ENCODE measurements at places on chromosomes 2 and 18.

DNA sequence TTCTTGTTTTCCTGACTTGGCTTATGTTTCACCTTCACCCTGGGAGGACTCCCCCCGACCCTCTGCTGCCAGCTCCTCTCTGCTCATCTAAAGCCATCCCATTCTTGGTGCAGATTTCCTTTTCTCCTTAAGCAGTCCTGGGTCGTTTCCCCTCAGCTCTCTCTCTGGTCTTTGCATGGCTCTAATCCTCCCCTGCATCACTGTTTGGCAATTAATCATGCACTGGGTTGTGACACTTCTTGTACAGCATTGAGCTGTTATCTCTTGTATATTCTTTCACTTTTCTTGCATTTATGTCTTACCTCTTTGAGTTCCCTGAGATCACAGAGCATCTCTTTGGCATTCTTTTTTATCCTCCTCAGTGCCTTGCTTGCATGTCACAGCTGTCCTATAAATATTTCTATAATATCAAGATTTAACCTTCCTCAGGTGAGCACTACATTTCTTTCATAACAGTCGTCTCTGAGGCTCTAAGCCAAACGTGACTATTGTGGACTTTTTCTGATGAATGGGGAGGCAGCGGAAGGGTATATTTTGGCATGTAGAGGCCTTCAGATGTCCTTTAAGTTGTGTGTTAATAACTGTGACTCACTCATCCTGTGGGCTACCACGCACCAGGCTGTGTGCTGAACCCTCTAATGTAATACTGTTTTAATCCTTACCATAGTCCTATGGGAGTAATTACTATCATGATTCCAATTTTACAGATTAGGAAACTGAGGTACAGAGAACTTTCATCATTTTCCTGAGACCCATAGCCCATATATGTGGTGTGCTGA, 507.5 kb downstream of the SLC4A3 start:
- DNase-seq, result no peak

DNA sequence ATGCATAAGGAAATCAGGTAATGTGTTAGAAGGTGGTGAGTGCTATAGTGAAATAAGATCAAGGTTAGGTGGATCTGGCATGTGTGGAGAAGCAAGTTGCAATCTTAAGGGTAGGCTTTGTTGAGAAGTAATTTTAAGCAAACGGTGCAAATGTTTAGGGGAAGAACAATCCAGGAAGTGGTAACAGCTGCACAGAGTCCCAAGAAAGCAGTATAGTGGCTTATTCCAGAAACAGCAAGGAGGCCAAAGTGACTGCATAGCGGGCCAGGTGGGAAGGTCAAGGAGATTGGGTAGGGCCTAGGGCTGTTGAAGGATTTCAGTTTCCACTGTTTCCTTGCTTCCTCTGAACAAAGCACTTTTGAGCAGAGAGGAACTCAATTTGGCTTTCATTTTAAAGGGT, 30.0 kb upstream of the RAB1A start:
- DNase-seq, result peak; percentile 72

DNA sequence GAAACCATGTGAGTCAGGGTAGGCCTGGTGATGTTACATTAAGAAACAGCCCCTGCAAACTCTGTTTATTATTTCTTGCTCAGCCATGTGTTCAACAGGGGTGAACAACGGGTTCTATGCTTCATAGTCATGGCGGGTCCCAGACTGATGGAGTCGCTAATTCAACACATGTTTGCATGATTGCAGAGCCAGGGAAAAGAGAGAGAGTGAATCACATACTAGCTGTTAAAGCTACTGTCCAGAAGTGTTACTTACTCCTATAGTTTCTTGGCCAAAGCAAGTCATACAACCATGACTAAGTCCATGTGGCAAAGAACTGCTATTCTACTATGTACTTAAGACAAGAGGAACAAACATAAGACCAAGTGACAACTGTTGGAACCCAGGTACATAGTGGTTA, 241.2 kb upstream of the SKOR2 start:
- no peak for DNase-seq

- no peak for DNase-seq
Observed at GRCh38 chr18:37577051-37577611, 11.5 kb upstream of the CELF4 start.

GRCh38 chr2:225894236-225894980, 494.9 kb downstream of the NYAP2 start:
- no peak for DNase-seq

DNA sequence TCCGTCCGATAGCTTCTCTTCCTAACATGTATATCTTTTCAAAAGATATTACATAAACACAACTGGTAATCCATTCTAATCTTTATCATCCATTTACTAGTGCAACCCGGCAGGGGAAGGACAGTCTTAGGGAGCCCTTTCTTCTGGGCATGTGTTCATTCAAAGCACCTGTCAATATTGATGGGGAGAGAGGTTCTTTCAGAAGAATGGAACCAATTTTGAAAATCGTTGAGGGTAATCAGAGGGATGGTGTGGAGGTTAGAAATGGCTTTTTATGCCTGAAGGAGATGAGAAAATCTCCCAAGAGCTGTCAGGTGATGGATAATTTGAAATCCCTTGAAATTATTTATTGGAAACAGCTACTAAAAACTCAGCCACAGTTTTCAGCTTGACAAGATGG, 561.9 kb upstream of the DCC start:
- DNase-seq, result no peak

- DNase-seq, result no peak
Observed at GRCh38 chr2:154173919-154174318, 302.2 kb downstream of the GALNT13 start.

DNA sequence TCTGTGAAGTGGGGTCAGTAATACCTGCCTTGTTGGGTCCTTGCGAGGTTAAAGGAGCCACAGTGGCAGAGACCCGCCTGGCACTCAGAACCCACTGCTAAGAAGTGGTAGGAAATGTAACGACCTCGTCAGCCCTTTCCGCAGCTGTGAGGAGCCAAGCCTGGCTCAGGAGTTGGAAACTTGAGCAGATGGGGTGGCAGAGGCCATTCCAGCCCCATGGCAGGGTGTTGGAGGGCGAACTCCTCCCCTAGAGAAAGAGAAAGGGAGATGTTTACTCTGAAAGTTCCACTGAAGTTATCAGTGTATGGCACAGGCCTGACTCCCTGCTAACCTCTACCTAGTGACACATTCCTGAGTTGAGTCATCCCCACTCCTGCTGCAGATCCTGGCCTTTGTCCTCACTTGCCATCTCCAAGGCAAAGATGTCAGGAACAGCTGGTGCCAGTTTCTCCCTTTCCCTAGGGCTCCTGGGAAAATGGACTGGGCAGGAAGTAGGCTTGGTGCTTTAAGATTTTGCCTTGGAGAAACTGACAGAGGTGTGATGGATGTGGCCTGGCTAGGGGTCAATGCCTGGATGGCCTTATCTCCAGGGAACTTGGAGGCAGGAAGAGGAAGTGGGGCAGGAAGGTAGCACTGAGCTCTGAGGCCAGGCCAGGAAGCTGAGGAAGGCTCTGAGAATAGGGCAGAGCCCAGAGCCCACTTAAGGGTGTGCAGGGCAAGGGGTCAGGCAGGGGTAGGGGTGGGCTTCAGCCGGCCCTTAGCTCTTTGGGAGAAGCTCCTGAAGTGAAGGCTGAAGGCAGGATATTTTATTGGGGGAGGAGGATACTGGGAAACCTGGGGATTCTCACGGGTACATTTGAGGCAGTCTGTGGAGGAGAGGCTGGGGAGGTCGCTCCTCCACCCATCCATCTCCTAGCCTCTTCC, 888 bp downstream of the VAMP5 start:
- peak; percentile 31 for DNase-seq

- peak; percentile 87 for DNase-seq
Observed at GRCh38 chr2:33497221-33497650, 20.8 kb downstream of the RASGRP3 start.

GRCh38 chr2:225010804-225011203, 31.5 kb downstream of the DOCK10 start:
- DNase-seq, result no peak

- DNase-seq, result no peak
Observed at GRCh38 chr2:148590612-148591011, 53.9 kb upstream of the EPC2 start.

GRCh38 chr2:216006164-216006663, 7.1 kb downstream of the MREG start:
- DNase-seq, result no peak

- DNase-seq, result no peak
Observed at GRCh38 chr2:53939656-53940055, 31.1 kb downstream of the PSME4 start.

DNA sequence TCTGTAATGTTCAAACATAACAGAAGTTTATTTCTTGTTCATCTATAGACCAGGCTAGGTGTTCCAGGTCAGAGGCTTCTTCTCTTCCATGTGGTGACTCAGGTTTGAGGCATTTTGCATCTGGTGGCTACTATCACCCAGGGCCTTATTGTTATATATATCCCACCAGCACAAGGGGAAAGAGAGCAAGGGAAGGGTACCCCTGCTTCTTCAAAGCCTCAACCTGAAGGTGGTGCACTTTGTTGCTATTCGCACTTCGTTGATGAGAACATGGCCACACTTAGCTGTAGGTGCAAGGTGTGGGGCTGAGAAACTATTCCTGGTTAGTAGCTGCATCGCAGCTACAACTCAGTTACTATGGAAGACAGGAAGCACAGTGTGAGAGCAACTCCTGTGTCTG, 27.4 kb upstream of the SLC3A1 start:
- no peak for DNase-seq

GRCh38 chr2:237515166-237515565, 28.1 kb downstream of the MLPH start:
- DNase-seq, result no peak

DNA sequence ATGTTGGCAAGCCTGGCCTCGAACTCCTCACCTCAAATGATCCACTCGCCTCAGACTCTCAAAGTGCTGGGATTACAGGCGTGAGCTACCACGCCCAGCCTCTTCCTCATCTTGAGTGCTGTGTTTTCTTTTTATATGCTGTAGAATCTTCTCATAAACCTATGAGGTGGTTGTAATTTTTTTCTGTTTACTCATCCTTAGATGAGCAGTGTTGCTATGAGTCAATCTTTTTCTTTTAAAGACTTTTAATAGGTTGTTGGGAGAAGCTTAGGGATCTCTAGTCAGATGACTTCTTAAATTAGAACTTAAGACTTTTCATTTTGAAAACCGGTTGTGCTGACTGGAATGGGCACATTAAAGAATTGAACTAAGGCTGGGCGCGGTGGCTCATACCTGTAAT, 8.7 kb upstream of the AAK1 start:
- no peak for DNase-seq

- no peak for DNase-seq
Observed at GRCh38 chr18:40215979-40216378, 1739.1 kb upstream of the PIK3C3 start.

DNA sequence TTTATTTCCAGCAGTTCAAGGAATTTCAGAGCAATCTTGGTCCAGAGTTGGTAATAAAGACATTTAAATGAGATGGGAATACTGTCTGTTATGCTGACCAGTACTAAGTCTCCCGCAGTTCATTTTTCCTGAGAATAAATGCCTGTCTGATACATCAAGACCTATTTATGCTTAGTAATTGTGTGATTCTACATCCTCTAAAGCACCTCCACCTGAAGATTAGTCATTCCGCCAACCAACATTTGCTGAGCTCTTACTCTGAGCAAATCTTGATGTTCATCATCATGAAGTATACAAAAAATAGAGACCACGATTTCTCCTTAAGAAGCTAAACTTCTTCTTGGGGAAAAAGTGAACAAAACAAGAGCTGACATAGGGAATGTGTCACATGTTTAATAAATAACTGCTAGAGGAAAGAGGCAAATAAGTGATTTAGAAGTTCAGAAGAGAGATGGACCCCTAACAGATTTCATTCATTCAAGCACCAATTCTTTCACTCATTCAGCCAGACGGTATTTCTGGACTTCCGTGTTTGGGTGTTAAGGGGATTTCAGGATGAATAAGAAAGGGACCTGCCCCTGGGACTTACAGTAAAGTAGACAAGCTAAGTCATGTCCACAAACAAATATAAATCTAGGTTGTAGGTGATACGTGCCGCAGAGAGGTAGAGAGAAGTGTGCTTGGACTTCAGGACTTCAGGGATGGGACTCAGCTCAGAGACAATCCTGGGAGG, 34.2 kb upstream of the PPP4R1 start:
- no peak for DNase-seq

GRCh38 chr2:15895615-15896469, 44.5 kb upstream of the MYCN start:
- no peak for DNase-seq

DNA sequence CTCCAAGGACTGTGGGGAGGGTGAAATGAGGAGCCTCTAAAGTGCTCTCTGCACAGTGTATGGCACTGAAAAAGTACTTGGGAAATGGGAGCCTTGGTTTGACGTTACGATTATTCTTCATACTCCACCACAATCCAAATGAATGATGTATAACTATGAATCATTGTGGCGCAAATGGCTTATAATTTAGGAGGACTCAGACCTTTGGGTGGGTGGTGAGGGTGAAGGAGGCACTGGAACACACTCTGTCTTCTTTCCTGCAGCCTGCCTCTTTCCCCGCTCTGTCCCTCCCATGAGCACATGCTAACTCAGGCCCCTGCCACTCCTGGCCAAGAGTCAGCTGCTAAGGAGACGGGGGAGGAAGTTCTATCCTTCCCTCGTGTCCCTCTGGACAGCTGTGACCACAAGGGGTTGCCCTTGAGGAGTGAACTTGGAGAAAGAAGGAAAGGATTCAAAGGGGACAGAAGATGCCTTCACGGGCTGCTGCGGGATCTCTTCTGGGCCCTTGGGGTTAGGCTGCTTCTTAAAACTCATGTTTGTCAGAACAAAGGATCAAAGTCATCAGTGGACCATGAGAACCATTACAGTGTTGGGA, 36.5 kb downstream of the POLR1A start:
- no peak for DNase-seq

DNA sequence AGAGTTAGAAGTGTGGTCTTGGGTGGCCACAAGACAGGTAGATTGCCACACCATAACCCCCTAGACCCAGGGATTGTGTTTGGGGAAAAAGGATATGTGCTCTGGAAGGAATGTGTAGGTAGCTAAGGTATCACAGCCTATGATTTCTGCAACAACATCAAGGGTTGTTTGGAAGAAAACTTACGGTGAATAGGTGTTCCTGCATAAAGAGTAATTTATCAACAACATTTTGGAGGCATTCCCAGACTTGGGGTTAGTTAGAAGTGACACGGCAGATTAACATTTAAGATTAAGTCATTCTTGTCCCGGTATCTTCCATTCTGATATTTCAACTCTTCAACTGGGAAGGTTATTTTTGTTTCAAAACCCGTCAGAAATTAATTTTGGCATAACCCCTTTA, 65.5 kb downstream of the SPP2 start:
- no peak for DNase-seq

DNA sequence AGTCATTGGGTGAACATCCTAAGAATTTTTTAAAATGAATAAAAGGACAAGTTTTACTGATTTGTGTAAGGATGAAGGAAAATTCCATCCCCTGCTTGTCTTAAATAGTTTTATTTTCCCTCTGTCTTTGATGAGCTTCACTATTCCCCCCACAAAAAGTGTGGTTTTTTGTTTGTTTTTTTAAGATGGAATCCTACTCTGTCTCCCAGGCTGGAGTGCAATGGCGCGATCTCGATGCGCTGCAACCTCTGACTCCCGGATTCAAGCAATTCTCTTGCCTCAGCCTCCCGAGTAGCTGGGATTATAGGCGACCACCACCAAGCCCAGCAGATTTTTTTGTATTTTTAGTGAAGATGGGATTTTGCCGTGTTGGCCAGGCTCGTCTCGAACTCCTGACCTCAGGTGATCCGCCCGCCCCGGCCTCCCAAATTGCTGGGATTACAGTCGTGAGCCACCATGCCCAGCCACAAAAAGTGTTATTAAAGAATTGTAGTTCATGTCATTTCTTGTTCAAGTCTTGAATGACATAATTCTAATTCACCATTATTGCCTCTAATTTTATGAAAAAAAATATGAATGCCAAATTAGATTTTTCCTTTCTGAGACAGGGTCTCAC, 91.7 kb downstream of the AGPS start:
- no peak for DNase-seq

GRCh38 chr18:34649080-34649479, 61.0 kb upstream of the DTNA start:
- no peak for DNase-seq
